ENCODE measurements at places on chromosomes 5 and 9.

DNA sequence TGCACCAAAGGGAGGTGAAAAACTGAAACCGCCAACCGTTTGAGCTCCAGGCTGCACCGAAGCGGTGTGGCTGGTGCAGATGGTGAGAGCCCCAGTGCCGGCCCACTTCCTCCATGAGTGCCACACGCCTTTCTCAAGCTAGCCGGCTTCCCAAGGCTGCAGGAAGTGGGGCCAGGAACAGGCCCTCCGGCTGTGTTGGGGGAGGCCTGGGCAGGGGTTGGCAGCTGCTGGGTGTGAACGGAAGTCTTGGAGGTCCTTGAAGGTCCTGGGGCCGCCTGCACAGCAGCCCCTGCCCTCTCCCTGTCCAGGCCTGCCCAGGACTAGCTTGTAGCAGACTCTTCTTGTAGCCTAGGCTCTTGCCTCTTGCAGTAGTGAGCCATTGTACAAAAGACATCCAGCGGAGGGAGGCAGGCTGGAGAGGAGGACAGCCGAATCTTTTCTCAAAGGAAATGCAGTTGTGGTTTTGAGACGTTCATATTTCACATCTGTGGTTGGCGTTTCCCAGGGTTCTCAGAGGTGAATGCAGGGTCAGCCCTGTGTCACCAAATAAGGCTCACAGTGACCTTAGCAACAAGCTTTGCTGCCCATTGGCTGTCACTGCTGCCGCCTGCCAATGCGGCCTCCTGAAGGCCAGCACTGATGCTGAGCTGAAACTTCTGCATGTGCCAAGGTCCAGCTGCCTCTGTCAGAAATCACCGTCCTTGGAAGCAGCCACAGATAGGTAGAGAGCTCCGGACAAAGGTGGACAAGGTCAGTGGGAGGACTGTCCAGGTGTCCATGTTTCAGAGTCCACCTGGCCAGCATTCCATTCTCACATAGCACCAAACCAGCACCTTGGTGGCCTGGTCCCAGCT, 23.9 kb downstream of the IRF1 start:
- no peak for DNase-seq

DNA sequence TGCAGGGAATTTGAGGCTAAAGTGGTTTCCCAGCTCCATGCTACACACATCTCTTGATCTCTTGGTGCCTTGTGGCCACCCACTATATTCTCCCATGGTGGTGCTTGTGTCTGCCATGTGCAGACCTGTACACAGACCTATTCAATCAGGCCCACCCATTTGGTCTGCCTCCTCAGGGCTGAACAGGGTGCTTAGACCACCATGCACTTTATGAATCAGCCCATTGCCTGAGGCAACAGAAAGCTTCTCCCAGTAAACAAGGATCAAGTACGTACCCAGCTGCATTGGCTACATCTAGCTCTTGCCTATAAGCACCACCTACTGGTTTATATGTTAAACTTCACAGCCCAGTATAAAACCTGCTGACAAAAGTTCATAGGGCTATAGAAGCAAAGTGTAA, 664.3 kb upstream of the EDIL3 start:
- DNase-seq = peak; percentile 29

DNA sequence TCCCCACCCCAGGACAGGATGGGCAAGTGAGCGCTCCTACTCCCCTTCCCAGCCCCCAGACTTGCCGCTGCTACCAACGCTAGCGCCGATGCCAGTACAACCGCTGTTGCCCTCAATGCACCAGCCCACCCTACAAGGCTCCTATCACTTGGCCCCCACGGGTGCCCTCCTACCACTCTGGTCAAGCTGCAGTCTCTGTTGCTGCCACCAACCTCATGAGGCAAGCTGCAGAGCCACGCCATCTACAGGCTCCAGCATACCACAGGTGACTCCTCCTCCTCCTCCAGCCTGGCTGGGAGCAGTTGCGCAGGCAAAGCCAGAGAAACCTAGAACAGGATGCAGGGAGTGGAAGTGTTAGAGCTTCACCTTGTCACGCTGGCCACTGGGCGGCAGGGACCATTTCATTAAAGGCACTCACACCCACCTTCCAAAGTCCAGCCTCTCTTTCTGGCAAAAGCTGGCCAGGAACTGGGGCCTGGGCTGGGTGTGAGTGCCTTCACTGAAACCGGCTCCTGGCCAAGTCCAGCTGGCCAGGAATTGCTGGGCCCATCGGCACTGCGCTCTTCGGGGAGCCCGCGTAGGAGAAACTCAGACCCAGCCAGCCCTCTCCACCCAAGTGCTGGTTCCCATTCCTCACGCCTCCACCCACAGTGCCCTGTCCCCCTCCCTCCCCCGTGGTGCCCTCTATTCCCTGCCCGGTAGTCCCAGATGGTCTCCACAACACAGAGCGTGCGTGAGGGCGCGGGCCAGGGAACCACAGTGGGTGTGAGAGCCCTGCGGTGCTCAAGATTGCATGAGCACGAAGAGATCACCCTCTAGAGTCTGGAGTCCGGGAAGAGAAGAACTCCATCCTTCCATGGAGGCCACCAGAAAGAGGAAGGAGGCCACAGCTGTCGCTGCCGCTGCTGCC, 1.6 kb upstream of the PCAT7 start:
- no peak for DNase-seq

DNA sequence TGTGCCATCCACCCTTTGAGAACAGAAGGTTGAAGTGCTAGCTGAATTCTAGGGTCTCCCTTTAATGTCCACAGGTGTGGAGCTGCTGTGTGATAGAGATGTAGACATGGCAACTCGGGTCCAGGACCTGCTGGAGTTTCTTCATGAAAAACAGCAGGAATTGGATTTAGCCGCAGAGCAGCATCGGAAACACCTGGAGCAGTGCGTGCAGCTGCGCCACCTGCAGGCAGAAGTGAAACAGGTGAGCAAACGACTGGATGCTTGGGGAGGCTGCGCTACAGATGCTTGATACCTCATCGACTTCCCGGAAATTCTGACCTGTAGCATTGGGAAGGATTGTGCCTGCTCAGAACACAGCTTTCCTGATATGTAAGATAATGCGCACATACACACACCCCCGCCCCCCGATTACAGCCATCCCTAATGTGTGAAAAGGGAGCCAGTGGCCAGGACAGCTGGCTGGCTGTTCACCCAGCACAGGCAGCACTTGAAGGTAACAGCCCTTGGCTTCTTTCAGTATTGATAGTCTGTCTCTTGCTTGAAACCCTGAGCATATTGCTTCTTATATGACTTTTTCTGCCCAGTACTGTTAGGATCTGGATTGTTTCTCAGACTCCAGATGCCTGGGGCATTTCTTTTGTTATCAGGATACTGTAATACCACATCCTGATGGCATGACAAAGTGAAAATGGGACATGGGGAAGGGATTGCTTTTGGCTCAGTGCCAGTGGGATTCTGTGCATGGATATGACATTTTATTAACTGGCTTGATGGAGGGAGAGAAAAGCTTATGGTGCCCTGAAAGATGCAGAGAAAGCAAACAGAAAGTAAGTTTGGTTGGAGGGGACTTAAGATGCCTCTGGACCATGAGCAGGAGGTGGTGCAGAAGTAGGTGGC, 216.8 kb upstream of the OTULINL start:
- no peak for DNase-seq
